Small intestine (tissue), 16 donors: ENCODE measurements at places on chromosomes 1 and 21. TPM values are rescaled to one million over a fixed set of nuclear protein-coding genes. Genes with fewer than 3 reads are reported as not detected.

Gene UMODL1
- not detected for polyA plus RNA-seq

DNA sequence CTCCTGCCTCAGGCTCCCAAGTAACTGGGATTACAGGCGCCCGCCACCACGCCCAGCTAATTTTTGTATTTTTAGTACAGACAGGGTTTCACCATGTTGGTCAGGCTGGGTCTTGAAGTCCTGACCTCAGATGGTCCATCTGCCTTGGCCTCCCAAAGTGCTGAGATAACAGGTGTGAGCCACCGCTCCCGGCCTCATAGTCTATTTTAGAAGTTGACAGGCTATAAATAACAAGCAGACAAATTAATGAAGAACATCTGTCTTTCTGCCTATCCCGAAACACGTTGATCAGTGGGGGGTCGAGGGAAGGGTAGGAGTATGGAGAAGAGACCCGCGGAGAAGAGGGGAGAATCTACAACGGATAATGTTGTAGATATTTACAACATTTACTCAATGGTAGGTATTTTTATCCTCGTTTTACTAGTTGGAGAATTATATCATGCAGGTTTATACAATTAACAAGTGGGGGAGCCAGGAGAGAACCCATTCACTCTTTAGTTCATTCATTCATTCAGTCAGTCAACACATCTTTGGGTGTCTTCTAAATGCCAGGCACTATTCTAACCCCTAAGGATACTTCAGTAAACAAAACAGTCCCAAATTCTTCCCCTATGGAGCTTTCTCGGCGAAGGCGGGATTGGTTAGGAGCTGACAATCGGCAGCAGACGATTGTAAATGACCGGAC is 497 bp upstream of the IFNAR2 start:
- no peaks in the 10 kb centered on the region for H3K27me3 ChIP-seq
- H3K4me1 ChIP-seq: peaks cover 42% of the 10 kb centered on the region
- no peak overlapping the region for H3K4me3 ChIP-seq
- no peak for DNase-seq
- H3K36me3 ChIP-seq: no peaks in the 10 kb centered on the region
- peak overlapping the region; percentile 75 for H3K27ac ChIP-seq

- no peak for DNase-seq
- H3K36me3 ChIP-seq: peaks cover 13% of the 10 kb centered on the region
- no peak overlapping the region for H3K4me3 ChIP-seq
- no peak overlapping the region for H3K27ac ChIP-seq
- peaks cover 24% of the 10 kb centered on the region for H3K27me3 ChIP-seq
Observed at GRCh38 chr1:43934986-43935324, 1.4 kb downstream of the ARTN start.

GRCh38 chr1:8395433-8395866 is 77.5 kb downstream of the SLC45A1 start:
- no peaks in the 10 kb centered on the region for H3K4me1 ChIP-seq
- H3K4me3 ChIP-seq: no peak overlapping the region
- no peak overlapping the region for H3K27ac ChIP-seq
- DNase-seq: peak; percentile 31
- H3K27me3 ChIP-seq: no peaks in the 10 kb centered on the region
- peaks cover 29% of the 10 kb centered on the region for H3K36me3 ChIP-seq

Gene ANKRD34A
- 1.1 TPM for polyA plus RNA-seq

Gene HSPB7
- polyA plus RNA-seq: 7.8 TPM

Gene ARL8A
- 23.5 TPM for polyA plus RNA-seq

Gene THAP3
- polyA plus RNA-seq: 16.4 TPM

DNA sequence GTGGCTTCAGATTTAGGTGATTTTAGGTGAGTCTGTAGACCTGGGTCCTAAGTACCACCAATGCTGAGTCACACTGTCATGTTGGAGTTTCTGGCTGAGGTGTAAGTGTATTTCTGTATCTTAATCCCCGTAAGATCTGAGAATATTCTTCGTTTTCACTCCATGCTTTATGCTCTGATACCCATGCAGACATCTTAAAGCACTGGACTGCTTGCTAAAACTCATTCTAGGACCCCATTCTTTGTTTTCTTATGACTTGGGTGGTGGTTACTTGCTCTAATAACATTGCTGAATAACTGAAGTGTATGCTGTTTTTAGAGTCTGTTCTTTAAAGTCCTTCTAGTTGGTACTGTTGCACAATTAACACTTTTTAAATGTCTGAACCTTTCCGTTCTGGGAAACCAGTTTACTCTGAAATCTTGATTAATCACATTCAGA is 36.6 kb downstream of the CDC42 start:
- peaks cover 11% of the 10 kb centered on the region for H3K36me3 ChIP-seq
- H3K27ac ChIP-seq: no peak overlapping the region
- no peaks in the 10 kb centered on the region for H3K4me1 ChIP-seq
- DNase-seq: no peak

Gene MIXL1
- polyA plus RNA-seq: 0.06 TPM

DNA sequence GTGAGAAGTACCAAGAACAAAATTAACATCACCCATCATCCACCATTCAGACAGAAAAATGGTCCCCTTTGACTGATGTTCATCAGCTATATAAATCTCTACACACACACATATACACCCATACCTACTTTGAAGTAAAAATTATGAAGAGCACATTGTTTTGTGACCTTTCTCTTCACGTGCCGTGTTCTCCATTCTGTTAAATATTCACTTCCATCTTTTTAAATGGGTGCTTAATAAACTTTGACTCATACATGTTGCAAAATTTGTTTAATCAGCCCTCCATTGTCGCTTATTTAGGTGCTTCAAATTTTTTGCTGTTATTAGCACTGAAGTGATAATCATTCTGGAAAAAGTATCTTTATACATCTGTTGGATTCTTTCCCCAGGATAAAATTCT is 80.1 kb downstream of the CLIC6 start:
- H3K4me3 ChIP-seq: no peak overlapping the region
- no peak overlapping the region for H3K27ac ChIP-seq
- no peaks in the 10 kb centered on the region for H3K27me3 ChIP-seq
- no peak for DNase-seq

DNA sequence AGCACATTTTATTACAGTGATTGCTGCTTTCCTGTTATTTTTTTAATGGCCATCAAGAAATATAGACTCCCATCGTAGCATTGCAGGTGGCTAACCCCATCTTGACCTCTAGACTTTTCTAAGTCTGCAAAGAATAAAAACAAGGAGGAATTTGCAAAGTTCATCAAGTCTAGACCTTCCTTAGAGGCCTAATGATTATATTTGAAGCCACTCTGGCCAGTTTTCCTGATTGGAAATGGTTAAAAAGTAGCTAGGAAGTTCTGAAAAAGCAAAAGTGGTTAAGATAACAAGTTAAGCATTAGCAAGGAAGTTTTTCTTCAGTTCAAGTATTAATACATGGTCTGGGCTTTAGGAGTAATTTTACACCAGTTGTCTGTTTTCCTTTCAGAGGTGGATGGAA is 16.7 kb upstream of the KCNJ15 start:
- no peaks in the 10 kb centered on the region for H3K27me3 ChIP-seq
- DNase-seq: no peak
- H3K4me3 ChIP-seq: no peak overlapping the region
- no peaks in the 10 kb centered on the region for H3K36me3 ChIP-seq
- H3K4me1 ChIP-seq: no peaks in the 10 kb centered on the region

GRCh38 chr1:29709704-29710280 is 473.5 kb downstream of the PTPRU start:
- no peak for DNase-seq
- no peaks in the 10 kb centered on the region for H3K4me1 ChIP-seq
- H3K27me3 ChIP-seq: peaks cover 5% of the 10 kb centered on the region
- no peak overlapping the region for H3K4me3 ChIP-seq
- H3K36me3 ChIP-seq: no peaks in the 10 kb centered on the region

Gene TNFRSF8
- polyA plus RNA-seq: 0.10 TPM

DNA sequence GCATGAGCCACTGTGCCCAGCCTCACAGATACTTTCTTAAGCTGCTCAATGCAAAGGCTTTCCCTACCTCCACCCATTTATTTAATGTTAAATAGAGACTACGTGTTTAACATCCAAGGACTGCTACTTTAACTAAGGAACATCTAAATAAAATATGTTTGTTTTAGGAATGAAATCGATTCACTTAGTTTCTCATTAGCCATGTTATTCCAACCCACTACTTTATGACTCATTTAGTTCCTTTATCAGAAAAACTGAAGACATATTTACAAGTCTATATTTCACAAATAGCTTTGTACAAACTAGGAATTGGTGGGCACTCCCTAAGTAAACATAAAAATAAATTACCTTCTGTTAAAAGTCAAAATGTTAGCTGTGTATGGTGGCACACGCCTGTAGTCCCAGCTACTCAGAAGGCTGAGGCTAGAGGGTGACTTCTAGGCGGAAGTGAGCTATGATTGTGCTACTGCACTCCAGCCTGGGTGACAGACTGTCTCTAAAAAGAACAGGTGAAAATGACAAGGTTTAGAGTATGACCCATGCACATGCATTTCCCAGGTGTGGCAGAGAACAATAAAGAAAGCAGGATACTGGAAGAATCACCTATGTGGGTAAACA is 39.9 kb upstream of the AK4 start:
- no peaks in the 10 kb centered on the region for H3K36me3 ChIP-seq
- H3K4me3 ChIP-seq: no peak overlapping the region
- H3K27me3 ChIP-seq: no peaks in the 10 kb centered on the region
- peaks cover 6% of the 10 kb centered on the region for H3K4me1 ChIP-seq
- DNase-seq: peak; percentile 76

DNA sequence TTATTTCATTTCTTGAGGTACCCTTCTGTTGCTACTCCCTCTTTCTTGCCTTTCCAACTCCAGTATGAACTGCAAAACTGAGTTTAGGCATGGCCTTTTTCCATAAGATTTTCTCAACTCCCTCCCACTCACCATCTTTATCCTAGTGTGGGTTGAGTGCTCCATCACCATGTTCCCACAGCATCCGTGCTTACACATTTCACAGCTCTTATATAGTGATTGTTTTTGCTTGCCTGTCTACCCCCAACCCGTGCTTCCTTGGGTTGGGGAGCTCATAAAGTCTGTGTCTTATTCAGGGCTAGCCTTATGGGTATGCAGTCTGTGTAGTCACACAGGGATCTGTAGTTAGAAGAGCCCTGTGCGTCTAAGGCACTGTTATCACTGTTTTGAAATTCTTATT is 68.2 kb upstream of the CCDC190 start:
- peaks cover 23% of the 10 kb centered on the region for H3K4me1 ChIP-seq
- H3K27ac ChIP-seq: no peak overlapping the region
- H3K36me3 ChIP-seq: no peaks in the 10 kb centered on the region
- H3K4me3 ChIP-seq: no peak overlapping the region

GRCh38 chr1:28579401-28579800 is 12.7 kb upstream of the RAB42 start:
- peak overlapping the region; percentile 94 for H3K4me3 ChIP-seq
- no peak for DNase-seq
- H3K4me1 ChIP-seq: peaks cover 18% of the 10 kb centered on the region
- no peak overlapping the region for H3K27ac ChIP-seq
- peaks cover 20% of the 10 kb centered on the region for H3K36me3 ChIP-seq

GRCh38 chr1:239772446-239772845 is 319.2 kb upstream of the FMN2 start:
- no peak overlapping the region for H3K27ac ChIP-seq
- H3K4me3 ChIP-seq: no peak overlapping the region
- H3K36me3 ChIP-seq: no peaks in the 10 kb centered on the region
- DNase-seq: no peak
- no peaks in the 10 kb centered on the region for H3K27me3 ChIP-seq
- no peaks in the 10 kb centered on the region for H3K4me1 ChIP-seq

Gene PARS2
- 3.0 TPM for polyA plus RNA-seq

- H3K27me3 ChIP-seq: no peaks in the 10 kb centered on the region
- H3K4me3 ChIP-seq: no peak overlapping the region
- H3K36me3 ChIP-seq: no peaks in the 10 kb centered on the region
- H3K4me1 ChIP-seq: no peaks in the 10 kb centered on the region
- DNase-seq: peak; percentile 26
Observed at GRCh38 chr1:160708801-160709200, 2.8 kb downstream of the CD48 start.

GRCh38 chr1:232810856-232811255 is 5.6 kb downstream of the MAP10 start:
- H3K4me3 ChIP-seq: no peak overlapping the region
- H3K27me3 ChIP-seq: no peaks in the 10 kb centered on the region
- H3K27ac ChIP-seq: no peak overlapping the region
- DNase-seq: no peak

GRCh38 chr1:185960422-185961321 is 226.5 kb downstream of the HMCN1 start:
- no peak for DNase-seq
- no peaks in the 10 kb centered on the region for H3K4me1 ChIP-seq
- no peaks in the 10 kb centered on the region for H3K36me3 ChIP-seq
- no peaks in the 10 kb centered on the region for H3K27me3 ChIP-seq

DNA sequence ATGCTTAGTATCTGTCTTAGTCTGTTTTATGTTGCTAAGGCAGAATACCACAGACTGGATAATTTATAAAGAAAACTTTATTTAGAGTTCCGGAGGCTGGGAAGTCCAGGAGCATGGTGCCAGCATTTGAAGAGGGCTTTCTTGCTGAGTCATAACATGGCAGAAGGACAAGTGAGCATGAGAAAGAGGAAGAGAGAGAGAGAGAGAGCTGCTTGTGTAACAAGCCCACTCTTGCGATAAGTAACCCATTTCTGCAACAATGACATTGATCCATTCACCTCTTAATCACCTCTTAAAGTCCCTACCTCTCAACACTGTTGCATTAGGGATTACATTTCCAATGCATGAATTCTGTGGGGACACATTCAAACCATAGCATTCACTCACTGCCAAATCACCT is 11.7 kb upstream of the MYOCOS start:
- H3K27me3 ChIP-seq: no peaks in the 10 kb centered on the region
- H3K27ac ChIP-seq: no peak overlapping the region
- H3K4me3 ChIP-seq: no peak overlapping the region
- no peaks in the 10 kb centered on the region for H3K4me1 ChIP-seq
- no peaks in the 10 kb centered on the region for H3K36me3 ChIP-seq

DNA sequence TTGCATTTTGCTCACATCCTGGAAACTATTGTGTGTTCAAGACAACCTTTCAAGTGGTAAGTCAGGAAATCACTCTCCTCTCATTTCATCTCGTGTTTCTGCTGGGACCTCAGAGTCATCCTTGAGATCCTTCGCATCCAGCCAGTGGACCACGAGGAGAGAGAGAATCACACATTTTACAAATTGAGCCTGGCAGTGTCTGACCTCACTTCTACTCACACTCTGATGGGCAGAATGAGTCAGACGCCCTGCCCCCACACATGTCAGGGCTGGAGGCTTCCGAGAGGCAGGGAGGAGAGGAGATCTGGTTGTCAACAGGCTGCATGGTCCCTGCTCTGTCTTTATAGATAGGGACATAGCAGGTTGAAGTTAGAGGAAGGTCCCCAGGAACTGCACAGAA is 509.7 kb downstream of the AJAP1 start:
- no peaks in the 10 kb centered on the region for H3K27me3 ChIP-seq
- no peaks in the 10 kb centered on the region for H3K36me3 ChIP-seq
- no peaks in the 10 kb centered on the region for H3K4me1 ChIP-seq
- H3K27ac ChIP-seq: no peak overlapping the region

DNA sequence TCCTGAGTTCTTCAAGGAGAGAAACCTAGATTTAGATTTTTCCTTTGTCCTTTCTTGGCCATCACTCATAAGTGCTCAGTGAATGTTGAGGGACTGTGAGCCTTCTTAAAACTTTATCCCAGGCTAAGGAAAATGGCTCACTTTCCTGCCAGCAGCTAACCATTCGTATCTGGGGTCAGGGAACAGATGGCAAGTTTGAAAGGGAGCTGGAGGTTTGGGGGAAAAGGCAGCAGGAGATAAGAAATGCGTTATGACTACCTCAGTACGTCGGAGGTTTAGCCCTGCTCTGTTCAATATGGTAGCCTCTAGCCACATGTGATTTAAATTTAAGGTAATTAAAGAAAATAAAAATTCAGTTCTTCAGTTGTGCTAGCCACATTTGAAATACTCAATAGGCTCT is 13.3 kb downstream of the RRP15 start:
- H3K27ac ChIP-seq: no peak overlapping the region
- no peaks in the 10 kb centered on the region for H3K4me1 ChIP-seq
- no peak overlapping the region for H3K4me3 ChIP-seq
- peaks cover under 1% of the 10 kb centered on the region for H3K36me3 ChIP-seq

Gene SLC35A3
- polyA plus RNA-seq: 32.1 TPM

Gene SLC44A5
- polyA plus RNA-seq: 1.4 TPM

Gene BARHL2
- polyA plus RNA-seq: not detected
